ENCODE measurements at places on chromosomes 7 and 10.

GRCh38 chr7:33431543-33431942 is 302.2 kb downstream of the BBS9 start:
- H3K27ac ChIP-seq, result no peak overlapping the region
- DNase-seq, result no peak
- no peaks in the 10 kb centered on the region for H3K36me3 ChIP-seq
- H3K4me1 ChIP-seq, result no peaks in the 10 kb centered on the region
- H3K4me3 ChIP-seq, result no peak overlapping the region

- H3K4me3 ChIP-seq, result no peak overlapping the region
- H3K27ac ChIP-seq, result no peak overlapping the region
- peaks cover 23% of the 10 kb centered on the region for H3K4me1 ChIP-seq
Measured at GRCh38 chr10:28681291-28681763, 4.0 kb downstream of the BAMBI start.

- H3K4me3 ChIP-seq, result no peak overlapping the region
- H3K27ac ChIP-seq, result no peak overlapping the region
- DNase-seq, result no peak
- H3K36me3 ChIP-seq, result no peaks in the 10 kb centered on the region
Measured at GRCh38 chr7:106493041-106493731, 167.8 kb downstream of the CCDC71L start.

GRCh38 chr7:131370523-131370968 is 42.9 kb downstream of the MKLN1 start:
- H3K36me3 ChIP-seq, result no peaks in the 10 kb centered on the region
- H3K27me3 ChIP-seq, result no peaks in the 10 kb centered on the region
- DNase-seq, result peak; percentile 21
- peaks cover 25% of the 10 kb centered on the region for H3K4me1 ChIP-seq

GRCh38 chr7:44621034-44621749 is 14.8 kb downstream of the OGDH start:
- no peaks in the 10 kb centered on the region for H3K27me3 ChIP-seq
- no peak overlapping the region for H3K27ac ChIP-seq
- no peak overlapping the region for H3K4me3 ChIP-seq
- H3K36me3 ChIP-seq, result peaks cover 16% of the 10 kb centered on the region

GRCh38 chr10:7111561-7111960 is 299.3 kb downstream of the SFMBT2 start:
- H3K4me1 ChIP-seq, result no peaks in the 10 kb centered on the region
- H3K27ac ChIP-seq, result no peak overlapping the region

DNA sequence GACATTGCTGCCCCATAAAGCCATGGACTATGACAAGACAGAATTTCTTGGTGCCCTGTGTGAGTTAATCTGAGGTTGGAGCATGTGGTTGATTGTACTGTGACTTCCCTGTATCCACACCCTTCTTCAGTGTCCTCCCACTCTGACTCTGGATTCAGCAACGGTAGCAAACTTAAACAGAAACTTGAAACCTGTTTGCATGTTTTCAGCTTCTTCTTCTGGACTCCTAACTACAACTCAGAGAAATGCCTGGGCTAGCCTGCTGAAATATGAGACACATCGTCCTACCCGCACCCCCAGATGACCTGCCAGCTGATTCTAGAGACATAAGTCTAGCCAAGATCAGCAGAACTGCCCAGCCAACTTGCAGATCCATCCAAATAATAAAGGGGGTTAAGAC is 78.4 kb downstream of the IPMK start:
- H3K36me3 ChIP-seq, result no peaks in the 10 kb centered on the region
- H3K4me3 ChIP-seq, result no peak overlapping the region
- DNase-seq, result no peak
- H3K27me3 ChIP-seq, result no peaks in the 10 kb centered on the region
- no peak overlapping the region for H3K27ac ChIP-seq

GRCh38 chr10:71748671-71749191 is 24.6 kb downstream of the VSIR start:
- peak overlapping the region; percentile 60 for H3K27ac ChIP-seq
- peak overlapping the region; percentile 38 for H3K4me3 ChIP-seq

DNA sequence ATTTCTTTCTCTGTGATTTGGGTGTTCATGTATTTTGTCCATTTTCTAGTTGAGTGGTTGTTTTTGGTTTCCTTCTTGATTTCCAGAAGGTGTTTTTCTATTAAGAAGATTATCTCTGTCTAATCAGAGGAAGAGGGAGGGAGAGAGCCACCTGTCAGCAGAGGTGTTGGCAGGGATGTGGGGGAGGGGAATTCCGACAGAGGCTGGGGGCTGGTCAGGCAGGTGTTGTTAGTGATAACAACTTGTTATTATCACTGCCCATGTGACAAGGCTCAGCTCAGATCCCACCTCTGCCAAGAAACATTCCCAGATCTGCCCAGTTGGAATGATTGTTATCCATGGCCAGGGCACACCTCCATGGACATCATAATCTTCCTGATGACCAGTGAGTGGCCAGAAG is 293.4 kb downstream of the GFRA1 start:
- no peaks in the 10 kb centered on the region for H3K4me1 ChIP-seq
- DNase-seq, result no peak
- H3K27ac ChIP-seq, result no peak overlapping the region
- H3K36me3 ChIP-seq, result no peaks in the 10 kb centered on the region
- no peak overlapping the region for H3K4me3 ChIP-seq

DNA sequence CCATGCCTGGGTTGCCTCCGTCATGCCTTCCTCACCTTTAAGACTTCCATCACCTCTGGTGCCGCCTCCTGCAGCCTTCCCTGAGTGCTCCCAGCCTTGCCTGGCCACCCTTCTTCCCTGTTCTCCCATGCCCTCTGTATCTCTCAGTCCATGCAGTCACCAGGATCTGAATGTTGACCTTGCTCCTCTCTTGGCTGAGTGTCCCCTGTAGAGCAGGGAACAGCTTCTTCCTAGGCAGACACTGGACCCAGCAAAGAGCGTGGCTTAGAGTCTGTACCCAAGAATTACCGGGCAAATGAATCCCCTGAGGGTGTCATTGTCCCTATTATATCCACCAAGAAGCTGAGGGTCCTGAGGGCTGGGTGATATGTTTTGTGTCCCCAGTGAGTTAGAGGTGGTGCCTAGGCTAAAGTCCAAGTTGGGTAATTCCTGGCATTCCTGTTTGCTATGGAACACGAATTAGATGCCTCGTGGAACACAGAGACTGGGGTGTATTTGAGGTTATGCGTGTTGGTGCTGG is 505.6 kb downstream of the RPS24 start:
- H3K27ac ChIP-seq, result no peak overlapping the region
- H3K27me3 ChIP-seq, result no peaks in the 10 kb centered on the region
- no peak overlapping the region for H3K4me3 ChIP-seq

GRCh38 chr7:75814407-75814947 is 871 bp upstream of the CCL24 start:
- DNase-seq, result no peak
- no peak overlapping the region for H3K4me3 ChIP-seq
- H3K27ac ChIP-seq, result no peak overlapping the region
- H3K4me1 ChIP-seq, result no peaks in the 10 kb centered on the region
- H3K36me3 ChIP-seq, result no peaks in the 10 kb centered on the region
- peaks cover 2% of the 10 kb centered on the region for H3K27me3 ChIP-seq

DNA sequence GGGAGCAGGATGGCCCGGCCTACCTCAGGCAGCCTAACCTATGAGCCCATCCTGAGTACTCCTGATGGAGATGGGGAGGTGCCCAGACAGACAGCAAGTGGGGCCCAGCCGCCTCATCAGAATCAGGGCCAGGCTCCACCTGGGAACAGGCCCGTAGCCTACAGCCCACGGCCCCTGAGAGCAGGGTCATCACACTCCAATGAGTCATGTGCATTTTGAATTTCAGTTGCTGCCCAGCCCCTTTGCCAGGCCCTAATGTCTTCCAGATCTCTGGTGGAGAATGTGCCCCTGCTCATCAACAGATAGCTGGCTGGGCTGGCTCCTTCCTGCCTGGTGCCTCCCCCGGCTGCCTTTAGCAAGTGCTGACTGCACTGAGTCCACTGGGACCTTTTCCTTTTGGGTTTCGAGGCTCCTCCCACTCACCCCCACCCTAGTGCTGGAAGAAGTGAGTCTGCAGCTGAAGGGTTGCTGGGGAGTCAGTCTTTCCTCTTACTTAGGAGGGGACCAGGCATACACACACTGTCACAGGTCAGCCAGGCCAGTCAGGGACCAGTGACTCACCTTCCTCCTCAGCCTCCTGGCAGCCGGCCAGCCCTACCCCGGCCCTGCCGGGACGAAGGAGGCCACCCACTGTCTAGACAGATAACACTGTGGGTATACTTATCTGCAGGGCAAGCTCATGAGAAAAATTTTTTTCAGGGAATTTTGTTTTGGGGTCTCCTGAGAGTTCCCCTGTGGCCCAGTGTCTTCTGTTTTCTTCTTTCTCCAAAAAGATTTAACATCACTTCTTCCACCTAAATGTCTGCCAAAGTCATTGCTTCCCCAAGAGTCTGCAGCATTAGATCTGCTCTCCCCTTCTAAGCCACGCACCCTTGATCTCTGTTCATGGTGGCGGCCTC is 9.1 kb upstream of the ASIC3 start:
- no peak for DNase-seq
- H3K36me3 ChIP-seq, result peaks cover 21% of the 10 kb centered on the region
- no peaks in the 10 kb centered on the region for H3K27me3 ChIP-seq
- H3K27ac ChIP-seq, result peak overlapping the region; percentile 61

DNA sequence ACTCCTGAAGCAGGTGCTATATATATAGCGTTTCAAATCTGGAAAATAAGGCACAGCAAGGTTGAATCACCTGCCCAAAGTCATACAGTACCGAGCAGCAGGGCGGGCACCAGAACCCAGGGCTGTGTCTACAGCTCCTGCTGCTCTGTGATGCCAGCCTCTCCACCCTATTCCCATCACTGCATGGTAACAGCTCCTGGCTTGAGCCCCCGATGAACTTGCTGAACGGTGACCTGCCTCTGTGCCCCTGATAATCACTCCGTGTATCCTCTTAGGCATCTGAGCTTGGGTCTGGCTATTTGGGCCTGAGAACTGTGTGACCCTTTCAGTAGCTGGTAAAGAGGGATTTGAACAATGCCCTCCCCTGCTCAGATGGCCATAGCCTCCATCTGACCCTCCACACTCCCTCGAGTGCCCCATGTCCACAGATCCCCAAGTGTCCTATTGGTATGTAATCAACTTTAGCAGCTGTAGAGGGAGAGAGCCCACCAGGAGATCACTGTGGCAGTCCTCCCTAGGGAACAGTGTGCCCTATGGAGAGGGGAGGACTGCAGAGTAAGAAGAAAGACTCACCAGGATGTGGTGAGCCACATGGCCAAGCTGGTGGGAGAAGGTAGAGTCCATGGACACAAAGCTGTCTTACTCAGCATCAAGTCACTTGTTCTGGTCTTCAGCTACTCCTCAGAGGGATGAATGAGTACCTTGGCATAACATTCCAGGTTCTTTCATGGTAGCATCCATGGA is 1.1 kb upstream of the ARHGAP22 start:
- no peaks in the 10 kb centered on the region for H3K27me3 ChIP-seq
- DNase-seq, result no peak
- H3K36me3 ChIP-seq, result no peaks in the 10 kb centered on the region
- no peak overlapping the region for H3K27ac ChIP-seq
- no peaks in the 10 kb centered on the region for H3K4me1 ChIP-seq

DNA sequence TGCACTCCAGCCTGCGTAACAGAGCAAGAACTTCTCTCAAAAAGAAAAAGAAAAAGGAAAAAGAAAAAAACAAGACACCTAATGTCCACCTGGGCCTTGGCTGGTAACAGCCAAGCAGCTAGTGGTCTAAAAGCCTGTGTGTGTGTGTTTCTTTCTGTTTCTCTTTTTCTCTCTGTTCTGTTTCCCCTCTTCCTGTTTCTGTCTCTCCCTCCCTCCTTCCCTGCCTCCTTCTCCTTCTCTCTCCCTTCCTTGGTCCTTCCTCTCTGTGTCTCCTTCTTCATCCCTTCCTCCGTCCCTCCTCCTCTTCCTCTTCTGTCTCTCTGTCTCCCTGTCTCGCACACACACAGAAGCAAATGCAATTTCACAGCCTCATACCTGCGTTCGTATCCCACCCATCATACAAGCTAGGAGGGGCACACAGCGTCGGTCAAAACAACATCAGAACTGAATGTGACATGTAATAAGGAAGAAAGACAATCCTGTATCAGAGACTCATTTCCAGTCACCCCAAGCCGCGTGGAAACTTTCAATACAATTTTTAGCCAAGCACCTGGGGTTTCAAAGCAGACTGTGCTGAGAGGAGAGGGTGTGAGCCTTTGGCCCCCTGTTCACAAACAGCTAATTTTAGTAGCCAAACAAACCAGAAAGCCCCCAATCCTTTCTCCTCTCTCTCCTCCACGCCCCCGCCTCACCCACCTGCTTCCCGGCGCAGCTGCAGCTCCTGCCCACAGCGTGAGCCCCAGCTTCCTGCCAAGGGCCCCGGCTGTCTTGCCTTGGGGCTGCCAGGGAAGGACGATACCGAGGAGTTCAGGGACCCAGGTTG is 50.2 kb upstream of the GNA12 start:
- H3K4me1 ChIP-seq, result peaks cover 17% of the 10 kb centered on the region
- H3K27me3 ChIP-seq, result no peaks in the 10 kb centered on the region
- H3K4me3 ChIP-seq, result peak overlapping the region; percentile 67
- H3K36me3 ChIP-seq, result no peaks in the 10 kb centered on the region
- DNase-seq, result peak; percentile 46

- no peak overlapping the region for H3K4me3 ChIP-seq
- no peaks in the 10 kb centered on the region for H3K27me3 ChIP-seq
Measured at GRCh38 chr10:56605051-56605450, 244.0 kb upstream of the ZWINT start.

GRCh38 chr7:143892527-143893300 is 9.3 kb downstream of the TCAF1 start:
- no peaks in the 10 kb centered on the region for H3K4me1 ChIP-seq
- no peaks in the 10 kb centered on the region for H3K27me3 ChIP-seq
- no peak for DNase-seq
- H3K27ac ChIP-seq, result no peak overlapping the region

DNA sequence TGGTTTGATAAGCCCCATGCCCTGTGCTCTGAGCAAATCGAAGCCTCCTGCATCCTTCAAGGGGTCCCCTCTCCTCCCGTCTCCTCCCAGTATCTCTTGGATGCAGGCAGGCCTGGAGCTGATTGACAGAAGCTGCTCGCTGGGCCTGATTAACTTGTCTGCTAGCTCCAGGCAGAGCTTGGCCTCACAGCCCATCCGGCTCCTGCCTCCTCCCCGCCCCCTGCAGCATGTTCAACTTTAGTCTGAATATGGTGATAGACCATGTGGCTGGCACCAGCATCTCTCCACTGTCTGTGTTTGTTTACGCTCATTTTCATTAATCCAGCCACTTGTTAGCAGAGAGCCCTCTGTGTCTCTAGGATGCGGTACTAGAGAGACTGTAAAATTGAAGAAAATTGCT is 432.2 kb downstream of the DPP6 start:
- H3K4me1 ChIP-seq, result no peaks in the 10 kb centered on the region
- no peaks in the 10 kb centered on the region for H3K27me3 ChIP-seq
- no peak for DNase-seq
- H3K36me3 ChIP-seq, result no peaks in the 10 kb centered on the region

- no peaks in the 10 kb centered on the region for H3K27me3 ChIP-seq
- H3K36me3 ChIP-seq, result no peaks in the 10 kb centered on the region
- H3K4me3 ChIP-seq, result no peak overlapping the region
- H3K4me1 ChIP-seq, result no peaks in the 10 kb centered on the region
- DNase-seq, result no peak
Measured at GRCh38 chr7:138666385-138666784, 34.8 kb downstream of the SVOPL start.

DNA sequence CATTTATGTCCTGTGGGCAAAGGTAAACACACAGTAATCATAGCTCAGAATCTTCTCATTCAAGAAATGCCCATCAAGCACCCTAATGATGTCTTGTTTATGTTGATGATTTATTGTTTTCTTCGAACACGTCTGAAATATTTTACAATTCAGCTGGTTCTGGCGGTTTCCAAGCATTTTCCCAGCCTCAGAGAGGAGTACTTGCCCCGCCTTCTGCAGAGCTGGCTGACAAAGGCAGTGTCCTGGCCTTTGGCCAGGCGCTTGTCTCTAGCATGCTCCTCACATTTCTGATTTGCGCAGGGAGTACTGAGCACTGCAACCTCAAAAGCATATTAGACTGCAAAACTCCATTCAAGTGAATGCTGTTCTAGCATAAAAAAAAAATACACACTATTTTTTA is 314.2 kb upstream of the GNAI1 start:
- no peak for DNase-seq
- no peak overlapping the region for H3K4me3 ChIP-seq
- H3K4me1 ChIP-seq, result no peaks in the 10 kb centered on the region

Measured in CD8-positive, alpha-beta memory T cell (primary cell).